Nucleus accumbens (tissue), 56 donors: ENCODE measurements at places on chromosomes 1 and 21.

DNA sequence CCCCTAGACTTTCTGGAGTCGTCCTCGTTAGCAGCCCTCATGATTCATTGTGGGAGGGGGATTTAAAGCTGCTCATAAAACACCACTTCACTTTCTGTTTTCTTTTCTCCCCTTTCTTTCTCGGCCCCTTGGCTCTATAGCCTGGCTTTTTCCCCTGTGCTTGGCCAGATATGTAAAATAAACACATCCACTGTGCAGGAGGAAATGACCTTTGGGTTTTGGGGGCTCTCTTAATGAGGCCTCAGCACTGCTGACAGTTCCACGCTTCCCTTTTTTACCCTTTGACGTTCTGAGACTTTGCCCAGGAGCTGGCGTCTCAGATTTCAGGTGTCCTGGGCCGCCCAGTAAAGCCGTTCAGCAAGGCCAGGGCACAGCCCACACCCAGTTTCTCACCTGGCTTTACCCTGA, 65.7 kb downstream of the RUNX3 start:
- no peak for DNase-seq

- no peak for DNase-seq
These were observed 11.4 kb downstream of the FLG2 start for GRCh38 chr1:152348447-152348846.

DNA sequence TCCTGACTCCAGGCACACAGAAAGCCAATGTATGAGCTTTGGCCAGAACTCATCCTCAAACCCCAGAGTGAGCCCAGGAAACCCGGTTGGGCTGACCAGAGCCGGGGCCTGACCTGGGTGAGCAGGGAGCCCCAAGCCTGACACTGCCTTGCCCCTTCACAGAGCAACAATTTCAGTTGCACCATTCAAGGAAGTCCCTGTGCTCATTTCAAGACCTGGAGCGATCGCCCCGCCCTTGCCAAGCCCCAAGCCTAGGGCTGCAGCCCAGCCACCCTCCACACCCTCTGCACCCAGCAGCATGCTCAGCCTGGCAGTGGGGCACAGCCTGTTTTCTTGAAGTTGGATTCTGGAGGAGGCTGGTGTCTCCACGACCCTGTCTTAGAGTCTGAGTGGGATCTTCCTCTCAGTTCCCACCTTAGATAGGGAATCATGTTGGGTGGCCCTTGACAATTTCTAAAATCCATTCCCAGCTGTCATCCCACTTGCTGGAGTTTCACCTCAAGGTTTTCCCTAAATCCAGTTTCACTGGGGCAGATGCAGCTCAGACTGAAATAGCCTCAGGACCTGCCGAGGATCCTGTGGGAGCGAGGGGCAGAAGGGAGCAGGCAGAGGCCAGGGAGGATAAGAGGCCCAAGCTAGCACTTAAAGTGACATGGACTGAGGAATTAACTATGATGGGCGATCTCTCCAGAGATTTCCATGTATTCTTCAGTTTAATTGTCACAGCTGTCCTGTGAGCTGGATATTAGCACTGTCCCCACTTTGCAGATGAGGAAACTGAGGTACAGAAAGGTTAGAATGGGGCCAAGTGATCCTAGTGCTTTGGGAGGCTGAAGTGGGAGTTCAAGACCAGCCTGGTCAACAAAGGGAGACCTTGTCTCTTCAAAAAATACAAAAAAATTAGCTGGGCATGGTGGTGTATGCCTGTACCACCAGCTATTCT, 2.5 kb downstream of the NBL1 start:
- no peak for DNase-seq

DNA sequence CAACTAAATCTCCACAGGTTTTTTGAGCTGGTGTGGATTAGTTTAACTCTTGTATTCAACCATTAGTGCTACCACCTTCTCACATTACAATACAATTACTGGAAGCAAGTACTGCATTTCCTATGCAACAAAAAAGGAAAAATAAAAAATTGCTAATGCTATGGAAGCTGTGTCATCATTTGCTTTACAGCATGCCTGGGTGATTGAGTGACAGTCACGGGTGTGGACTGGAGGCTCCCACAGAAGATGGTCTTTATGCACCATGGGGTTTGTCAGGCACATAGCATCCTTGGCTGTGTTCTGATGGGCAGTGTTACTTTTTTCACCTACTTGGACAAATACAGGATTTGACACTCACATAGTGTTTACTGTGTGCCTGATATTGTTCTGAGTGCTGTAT, 262.3 kb downstream of the TM2D1 start:
- no peak for DNase-seq

- no peak for DNase-seq
These were observed 87.7 kb downstream of the LTN1 start for GRCh38 chr21:28904961-28905435.

DNA sequence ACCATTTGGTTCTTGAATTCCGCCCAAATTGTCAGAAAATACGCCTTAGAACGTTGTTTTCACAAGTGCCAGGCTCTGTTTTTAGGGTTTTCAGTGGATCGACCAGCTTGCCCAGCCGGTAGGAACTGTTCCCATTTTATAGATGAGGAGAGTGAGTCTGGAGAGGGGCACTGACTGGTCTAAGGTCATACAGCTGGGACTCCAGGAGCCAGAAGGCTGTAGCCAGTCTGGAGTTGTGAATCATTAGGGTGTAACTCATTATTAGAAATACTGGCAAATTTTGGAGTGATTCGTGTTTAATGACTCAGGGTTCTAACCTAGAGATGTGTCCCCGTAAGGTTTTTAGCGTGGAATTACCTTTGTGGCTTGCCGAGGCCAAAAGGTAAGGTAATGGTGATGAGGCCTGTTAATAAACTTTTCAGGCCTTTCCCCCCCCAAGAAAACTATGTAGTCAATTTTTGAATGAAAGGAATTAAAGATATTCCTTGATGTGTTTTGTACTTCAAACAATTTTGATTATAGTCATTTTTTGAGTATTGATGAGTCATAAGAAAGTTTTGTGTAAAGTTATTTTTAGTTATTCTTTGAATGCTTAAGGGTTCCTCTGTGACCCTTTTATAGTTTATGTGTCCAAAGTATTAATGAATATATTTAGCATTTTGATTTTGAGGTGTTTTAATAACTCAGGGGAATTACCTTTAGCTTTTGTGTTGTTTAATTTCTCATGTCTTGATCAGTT, 2.1 kb downstream of the DYRK1A start:
- DNase-seq = no peak

DNA sequence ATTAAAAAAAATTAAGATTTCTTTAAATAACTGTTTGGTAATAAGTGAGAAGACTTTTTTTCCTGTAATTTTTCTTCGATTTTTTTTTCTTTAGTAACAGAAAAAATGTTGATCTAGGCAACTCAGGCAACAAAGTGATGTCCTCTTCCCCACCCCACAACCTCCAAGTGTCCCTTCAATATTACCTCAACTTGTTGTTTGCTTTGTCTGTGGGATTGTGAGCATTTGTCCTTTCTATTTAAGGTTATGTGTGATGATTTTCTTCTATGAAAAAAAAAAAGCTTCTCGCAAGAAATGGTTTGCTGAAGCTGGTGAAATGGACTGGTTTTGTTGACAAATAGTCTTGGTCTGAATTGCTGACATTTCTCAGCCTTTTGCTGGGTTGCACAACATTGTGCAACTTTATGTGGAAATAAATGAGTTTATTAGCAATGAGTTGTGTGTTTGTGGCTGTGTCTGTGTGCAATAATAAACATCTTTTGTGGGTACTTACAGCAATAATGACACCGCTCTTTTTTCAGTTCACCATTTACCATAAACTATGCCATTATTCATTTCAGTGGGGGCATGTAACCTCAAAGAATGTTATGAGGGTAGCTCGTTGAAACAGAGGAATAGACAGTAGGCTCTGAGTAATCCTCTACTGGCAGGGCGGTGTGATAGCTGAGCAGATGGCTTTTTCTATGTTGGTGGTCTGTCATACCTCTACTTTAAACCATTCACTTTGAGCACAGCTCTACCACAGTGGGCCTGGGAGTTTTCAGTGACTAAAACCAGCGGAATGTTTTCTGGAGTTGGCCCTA, 218.4 kb downstream of the HLX start:
- no peak for DNase-seq

- DNase-seq = no peak
These were observed 3.1 kb downstream of the CHD1L start for GRCh38 chr1:147245586-147246021.

DNA sequence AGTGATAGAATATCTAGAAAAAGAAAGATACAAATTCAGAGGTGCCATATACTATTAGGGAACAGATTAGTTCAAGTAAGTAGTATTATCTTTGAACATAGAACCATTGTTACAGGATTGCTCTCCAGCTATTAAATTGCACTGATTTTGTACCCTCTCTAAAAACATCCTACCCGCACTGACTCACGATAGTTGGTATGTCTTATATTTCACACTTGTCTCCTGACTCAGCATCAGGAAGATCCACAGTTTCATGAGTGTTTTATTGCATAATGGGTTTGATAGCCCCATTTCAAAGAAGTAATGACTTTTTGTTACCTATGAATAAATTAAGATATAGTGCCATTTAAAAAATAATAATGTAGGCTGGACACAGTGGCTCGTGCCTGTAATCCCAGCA, 6.0 kb downstream of the TATDN3 start:
- DNase-seq = no peak

DNA sequence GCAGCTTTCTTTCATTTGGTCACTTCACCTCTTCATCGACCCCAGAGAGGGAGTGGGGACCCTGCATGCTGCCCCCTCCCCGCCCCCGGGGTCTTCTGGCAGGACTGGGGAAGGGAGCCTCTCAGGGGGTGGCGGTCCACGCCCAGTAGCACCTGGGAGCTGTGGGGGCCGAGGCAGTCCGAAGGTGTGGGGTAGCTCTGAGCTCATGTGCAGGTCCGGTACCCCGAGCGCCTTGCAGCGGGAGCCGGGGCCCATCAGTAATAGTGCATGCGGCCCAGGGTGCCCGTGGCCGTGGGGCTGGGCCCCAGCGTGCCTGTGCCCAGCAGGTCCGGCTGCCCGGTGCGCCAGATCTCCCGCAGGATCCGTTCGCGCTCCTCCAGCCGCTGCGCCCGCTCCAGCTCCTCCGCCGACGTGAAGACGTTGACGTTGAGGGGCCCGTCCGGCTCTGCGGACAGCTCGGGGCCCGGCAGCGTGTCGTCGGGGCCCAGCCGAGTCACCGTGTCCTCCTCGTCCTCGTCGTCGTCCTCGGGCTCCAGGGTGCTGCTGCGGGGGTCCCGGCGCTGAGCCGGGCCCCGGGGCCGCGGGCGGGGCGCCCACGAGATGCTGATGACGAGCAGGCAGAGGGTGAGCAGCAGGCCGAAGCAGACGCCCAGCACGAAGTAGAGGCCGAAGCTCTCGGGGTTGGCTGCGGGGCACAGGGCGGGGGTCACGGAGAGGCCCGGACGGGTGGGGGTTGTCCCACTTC, 1.2 kb downstream of the EVA1B start:
- no peak for DNase-seq

DNA sequence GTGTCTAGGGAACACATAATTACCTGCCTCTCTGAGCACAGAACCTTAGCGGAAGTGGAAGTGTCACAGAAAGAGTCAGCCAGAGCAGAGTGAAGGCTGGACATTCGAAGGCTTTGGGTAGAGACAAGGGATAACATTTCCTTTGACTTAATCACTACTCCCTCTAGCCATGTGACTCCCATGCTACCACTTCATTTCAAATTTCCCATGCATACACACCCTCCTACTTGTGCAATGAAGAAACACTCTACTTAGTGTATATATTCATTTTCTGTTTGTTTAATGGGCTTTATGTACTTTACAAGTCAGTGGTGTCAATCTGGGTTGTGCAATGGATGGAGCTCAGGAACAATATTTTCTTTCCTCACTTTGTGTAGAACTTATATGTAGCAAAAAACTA, 6.9 kb downstream of the ANKRD35 start:
- no peak for DNase-seq

DNA sequence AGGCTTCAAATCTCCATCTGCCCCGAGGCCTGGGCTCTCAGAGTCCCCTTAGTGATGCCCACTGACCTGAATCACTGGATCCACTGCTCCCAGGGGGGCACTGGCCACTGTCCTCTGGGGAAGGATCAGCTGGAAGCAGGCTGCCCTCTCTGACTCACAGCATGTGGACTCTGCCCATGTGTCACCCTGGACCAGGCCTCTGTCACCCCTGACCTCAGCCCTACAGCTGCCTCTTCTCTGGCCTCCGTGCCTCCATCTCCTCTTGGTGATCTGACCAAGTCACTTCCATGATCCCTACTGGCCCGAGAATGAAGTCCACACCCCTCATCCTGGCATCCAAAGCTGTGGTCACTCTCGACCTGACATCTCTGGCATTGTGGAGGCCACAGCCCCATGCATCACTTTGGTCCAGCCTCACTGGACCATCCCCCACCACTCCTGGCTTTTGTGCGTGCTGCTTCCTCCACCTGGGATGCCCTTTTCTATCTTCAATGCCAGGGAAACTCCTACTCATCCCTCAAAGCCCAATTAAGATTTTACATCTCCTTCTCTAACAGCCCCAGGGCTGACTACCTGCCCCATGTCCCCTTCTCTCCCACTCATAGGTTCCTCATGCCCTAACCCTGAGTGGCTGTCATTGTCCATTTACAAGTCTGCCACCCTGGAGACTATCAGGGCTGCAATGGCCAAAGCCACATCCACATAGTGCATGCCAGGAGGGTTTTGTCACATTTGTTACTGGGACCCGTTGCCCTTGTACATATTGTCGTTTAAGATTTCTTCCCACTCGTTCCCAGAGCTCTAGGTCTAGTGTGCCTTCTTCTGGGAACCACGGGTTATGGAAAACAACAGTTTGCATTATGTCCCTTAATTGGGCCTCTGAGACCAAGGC, 685.0 kb downstream of the MATN1 start:
- no peak for DNase-seq

DNA sequence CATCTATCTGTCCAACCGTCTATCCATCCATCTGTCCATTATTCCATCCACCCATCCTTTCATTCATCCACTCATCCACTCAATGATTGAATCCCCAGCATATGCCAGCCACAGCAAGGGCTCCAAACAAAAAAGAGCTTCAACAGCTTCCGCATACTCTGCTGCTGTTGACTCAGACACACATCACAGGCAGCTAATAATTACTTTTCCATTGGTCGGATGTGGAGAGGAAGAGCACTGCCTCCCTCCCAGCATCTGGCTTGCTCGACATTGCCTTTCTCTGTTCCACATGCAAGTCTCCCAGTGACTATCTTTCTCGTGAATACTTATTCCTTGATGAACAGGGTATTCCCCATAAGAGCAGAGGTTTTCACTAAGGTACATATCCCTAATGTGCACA, 176.5 kb downstream of the HIVEP3 start:
- no peak for DNase-seq

DNA sequence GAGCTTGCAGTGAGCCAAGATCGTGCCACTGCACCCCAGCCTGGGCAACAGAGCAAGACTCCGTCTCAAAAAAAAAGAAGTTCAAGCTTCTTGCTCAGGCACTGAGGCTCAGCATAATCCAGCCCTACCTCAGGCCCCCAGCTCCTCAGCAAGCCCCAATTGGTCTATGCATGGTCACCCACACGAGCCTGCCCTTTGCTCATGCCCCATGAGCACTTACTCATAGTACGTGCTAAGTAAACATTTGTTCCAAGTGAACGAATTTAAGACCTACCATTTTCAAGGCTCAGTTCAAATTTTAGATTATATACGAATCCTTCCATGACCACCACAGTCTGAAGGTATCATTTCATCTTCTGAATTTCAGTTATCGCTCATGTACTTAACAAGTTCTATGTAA, 4.3 kb downstream of the PDZK1 start:
- no peak for DNase-seq
